CD4-positive, alpha-beta memory T cell (primary cell): ENCODE measurements at places on chromosomes 3 and 15. TPM values are rescaled to one million over a fixed set of nuclear protein-coding genes. Genes with fewer than 3 reads are reported as not detected.

DNA sequence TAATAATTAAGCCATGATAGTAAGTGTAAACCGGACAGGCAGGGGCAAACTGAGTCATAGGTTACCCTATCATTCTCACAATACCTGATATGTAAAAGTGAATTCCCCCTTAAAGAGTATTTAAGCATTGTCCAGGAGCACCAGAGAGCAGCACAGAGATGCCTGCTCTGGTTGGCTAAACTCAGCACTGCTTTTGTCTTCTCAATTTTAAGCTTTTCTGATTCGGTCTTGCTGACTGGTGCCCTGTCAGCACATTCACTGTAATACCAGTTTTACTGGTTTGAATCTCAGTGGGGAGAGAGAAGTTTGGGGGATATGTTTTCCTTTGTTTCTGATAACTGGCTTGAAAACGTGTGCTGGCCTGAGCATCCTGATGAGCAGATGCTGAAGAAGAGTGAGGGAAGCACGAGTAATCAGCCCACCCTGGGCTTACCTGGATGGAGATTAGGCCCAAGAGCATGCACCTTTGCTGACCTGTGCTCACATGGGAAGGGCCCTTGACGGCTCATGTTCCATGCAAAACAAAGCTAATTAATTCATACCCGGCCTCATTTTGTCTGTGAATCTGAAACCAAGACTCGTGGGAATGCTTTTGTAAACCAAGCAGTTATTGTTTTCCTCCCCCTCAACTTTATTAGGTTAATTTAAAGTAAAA is 208.5 kb upstream of the MRPL3 start:
- H3K36me3 ChIP-seq = no peaks in the 10 kb centered on the region
- no peak overlapping the region for H3K27ac ChIP-seq
- no peak for DNase-seq
- no peaks in the 10 kb centered on the region for H3K4me1 ChIP-seq
- no peak overlapping the region for H3K4me3 ChIP-seq

GRCh38 chr3:157317895-157318294 is 118.8 kb upstream of the PTX3 start:
- no peak for DNase-seq
- H3K4me1 ChIP-seq = no peaks in the 10 kb centered on the region
- H3K4me3 ChIP-seq = no peak overlapping the region
- no peaks in the 10 kb centered on the region for H3K27me3 ChIP-seq
- H3K27ac ChIP-seq = no peak overlapping the region

DNA sequence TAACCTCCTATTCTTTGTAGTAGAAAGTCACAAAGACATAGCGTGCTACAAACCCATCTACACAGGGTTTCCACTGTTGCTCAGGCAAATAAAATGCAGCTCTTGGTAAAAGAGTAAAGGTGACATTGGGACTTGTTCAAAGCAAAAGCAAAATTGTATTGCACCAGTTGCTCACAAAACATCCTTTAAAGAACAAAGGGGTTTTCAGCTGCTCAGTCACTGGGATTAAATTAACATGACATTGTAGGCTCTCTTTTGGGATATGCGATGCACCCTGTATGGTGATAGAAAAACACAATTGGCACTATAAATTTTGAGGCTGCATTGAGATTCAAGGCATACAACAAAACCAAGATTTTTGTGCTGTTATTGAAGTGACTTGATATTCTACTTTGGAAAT is 447.3 kb upstream of the CNTN3 start:
- H3K27me3 ChIP-seq = no peaks in the 10 kb centered on the region
- H3K36me3 ChIP-seq = no peaks in the 10 kb centered on the region
- no peaks in the 10 kb centered on the region for H3K4me1 ChIP-seq
- no peak overlapping the region for H3K4me3 ChIP-seq
- no peak overlapping the region for H3K27ac ChIP-seq
- DNase-seq = no peak

- H3K27me3 ChIP-seq = no peaks in the 10 kb centered on the region
- DNase-seq = no peak
- H3K4me1 ChIP-seq = peaks cover 48% of the 10 kb centered on the region
- no peaks in the 10 kb centered on the region for H3K36me3 ChIP-seq
Observed at GRCh38 chr3:155843569-155843968, 10.7 kb downstream of the SLC33A1 start.

- H3K36me3 ChIP-seq = no peaks in the 10 kb centered on the region
- H3K27ac ChIP-seq = no peak overlapping the region
- H3K4me3 ChIP-seq = no peak overlapping the region
- no peaks in the 10 kb centered on the region for H3K27me3 ChIP-seq
Observed at GRCh38 chr3:116314476-116314875, 130.8 kb downstream of the LSAMP start.

DNA sequence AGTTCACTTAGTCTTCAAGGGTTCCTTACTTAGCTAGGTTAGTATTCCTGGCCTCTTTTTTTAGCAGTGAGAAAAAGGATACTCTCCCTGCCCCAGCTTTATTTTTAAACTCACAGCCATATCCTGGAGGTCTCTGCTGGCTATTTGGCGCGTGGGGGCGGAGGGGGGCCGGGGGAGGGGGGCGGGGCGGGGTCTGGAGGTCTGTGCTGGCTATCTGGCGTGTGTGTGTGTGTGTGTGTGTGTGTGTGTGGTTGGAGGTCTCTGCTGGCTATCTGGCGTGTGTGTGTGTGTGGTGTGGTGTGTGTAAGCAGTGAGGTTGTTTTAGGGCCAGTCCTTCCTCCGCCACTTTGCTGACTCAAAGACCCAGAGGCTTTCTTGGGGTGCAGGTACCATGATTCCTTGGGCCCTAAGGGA is 579 bp upstream of the PLAAT1 start:
- no peak for DNase-seq
- no peak overlapping the region for H3K4me3 ChIP-seq
- no peaks in the 10 kb centered on the region for H3K36me3 ChIP-seq
- H3K27ac ChIP-seq = no peak overlapping the region

DNA sequence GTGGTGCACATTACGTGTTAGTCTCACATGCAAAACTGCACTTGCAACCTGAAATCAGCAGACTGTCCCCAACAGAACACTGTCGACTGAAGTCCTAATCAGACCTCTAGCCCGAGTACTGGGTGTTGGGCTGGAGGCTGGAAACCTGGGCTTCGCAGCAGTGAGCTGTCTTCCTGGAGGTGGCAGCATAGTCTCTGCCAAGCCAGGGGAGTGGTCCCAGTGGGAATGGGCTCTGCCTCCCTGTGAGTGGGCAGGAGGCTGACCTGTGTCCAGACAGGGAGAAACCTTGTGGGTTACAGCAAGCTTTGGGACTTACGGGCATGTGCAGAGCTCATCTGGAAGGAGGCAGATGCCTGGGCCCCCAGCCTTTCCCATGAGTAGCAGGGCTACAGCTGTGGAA is 38.2 kb upstream of the MYZAP start:
- no peak overlapping the region for H3K4me3 ChIP-seq
- H3K36me3 ChIP-seq = no peaks in the 10 kb centered on the region
- no peak overlapping the region for H3K27ac ChIP-seq
- no peak for DNase-seq
- no peaks in the 10 kb centered on the region for H3K27me3 ChIP-seq

DNA sequence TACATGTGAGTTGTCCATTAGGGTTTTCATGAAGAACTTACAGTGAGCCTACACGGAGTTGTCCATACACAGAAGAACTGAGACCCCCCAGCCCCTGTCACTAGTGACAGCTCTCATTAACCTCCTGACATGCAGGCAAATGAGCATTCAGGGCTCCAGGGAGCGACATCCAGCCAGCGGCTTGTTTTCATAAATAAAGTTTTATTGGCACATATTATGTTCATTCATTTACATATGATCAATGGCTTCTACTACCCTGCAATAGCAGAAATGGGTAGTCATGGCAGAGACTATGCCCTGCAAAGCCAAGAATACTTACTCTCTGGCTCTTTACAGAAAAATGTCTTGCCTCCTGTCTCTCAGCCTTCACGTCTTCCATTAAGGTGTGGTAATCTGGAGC is 553.5 kb downstream of the EDEM1 start:
- no peaks in the 10 kb centered on the region for H3K36me3 ChIP-seq
- no peak for DNase-seq
- no peaks in the 10 kb centered on the region for H3K4me1 ChIP-seq
- no peak overlapping the region for H3K4me3 ChIP-seq
- H3K27ac ChIP-seq = no peak overlapping the region

DNA sequence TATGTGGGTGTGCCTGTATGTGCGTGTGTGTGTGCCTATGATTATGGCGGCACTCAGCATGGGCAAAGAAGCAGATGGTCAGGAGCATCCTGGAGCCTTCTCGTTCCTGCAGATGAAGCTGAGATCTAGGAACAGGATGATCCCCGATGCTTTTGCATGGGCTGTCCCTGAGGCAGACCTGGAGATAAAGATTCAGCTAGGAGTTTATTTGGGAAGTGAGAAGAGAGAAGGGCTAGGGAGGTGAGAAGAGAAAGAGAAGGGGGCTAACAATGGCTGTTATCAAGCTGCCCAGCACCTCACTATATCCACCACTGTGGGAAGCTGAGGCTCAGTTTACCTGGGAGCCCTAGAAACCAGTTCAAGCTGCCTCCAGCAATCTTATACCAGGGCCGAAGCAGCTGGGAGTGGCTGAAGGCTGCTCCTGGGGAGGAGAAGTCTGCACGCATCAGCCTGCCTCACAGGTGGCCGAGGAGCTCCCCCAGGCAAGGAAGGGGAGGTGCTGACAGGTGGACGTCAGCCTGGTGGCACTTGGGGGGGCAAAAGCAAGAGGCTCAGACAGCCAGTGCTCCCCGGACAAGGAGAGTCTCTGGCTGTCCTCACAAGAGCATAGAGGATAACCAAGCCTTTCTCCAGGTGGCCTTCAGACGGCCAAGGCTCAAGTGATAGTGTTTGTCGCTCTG is 94.0 kb upstream of the IQSEC1 start:
- no peak overlapping the region for H3K27ac ChIP-seq
- no peaks in the 10 kb centered on the region for H3K27me3 ChIP-seq
- no peak for DNase-seq
- no peaks in the 10 kb centered on the region for H3K36me3 ChIP-seq
- no peaks in the 10 kb centered on the region for H3K4me1 ChIP-seq
- no peak overlapping the region for H3K4me3 ChIP-seq

DNA sequence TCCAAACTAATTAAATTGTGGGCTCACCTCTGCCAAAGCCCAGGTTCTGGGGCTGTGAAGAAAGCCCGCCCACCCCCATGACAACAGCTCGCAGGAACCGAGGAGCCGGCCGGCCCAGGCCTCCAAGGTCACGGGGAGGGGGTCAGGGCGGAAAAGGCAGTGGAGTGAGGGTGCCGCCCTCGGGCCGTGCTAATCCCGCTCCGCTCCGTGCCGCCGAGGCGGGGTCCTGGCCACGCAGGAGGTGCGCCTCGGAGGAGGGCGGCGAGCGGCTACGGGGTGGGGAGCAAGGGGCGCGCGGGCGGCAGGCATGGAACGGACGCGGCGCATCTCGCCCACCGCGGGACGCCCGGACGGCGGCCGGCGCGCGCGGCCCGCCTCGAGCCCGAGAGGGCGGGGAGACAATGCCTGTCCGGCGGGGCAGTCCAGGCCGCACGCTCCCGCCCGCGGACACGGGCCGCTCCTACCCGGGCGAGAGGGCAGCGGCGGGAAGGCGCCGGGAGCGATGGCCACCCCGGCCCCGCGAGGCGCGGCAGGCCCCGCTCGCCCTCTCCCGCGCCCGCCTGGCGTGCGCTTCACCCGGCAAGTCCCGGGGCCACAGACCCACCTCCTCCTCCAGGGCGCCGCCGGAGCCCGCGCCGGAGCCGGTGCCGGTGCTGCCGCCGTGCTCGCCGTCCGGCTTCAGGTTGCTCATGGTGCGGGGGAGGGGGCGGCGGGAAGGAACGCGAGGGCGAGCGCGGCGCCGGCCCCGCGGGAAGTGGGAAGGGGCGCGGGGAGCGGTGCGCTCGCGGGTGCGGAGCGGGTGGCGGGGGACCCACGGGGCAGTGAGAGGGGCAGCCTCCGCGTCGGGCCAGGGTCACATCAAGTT is 528 bp downstream of the RBPMS2 start:
- no peaks in the 10 kb centered on the region for H3K36me3 ChIP-seq
- no peak overlapping the region for H3K4me3 ChIP-seq
- no peak for DNase-seq
- no peak overlapping the region for H3K27ac ChIP-seq
- H3K27me3 ChIP-seq = peaks cover 6% of the 10 kb centered on the region
- H3K4me1 ChIP-seq = no peaks in the 10 kb centered on the region

GRCh38 chr3:68090571-68090970 is 436.2 kb upstream of the SUCLG2 start:
- H3K36me3 ChIP-seq = no peaks in the 10 kb centered on the region
- H3K27ac ChIP-seq = no peak overlapping the region
- H3K4me3 ChIP-seq = no peak overlapping the region
- DNase-seq = no peak
- H3K4me1 ChIP-seq = peaks cover 54% of the 10 kb centered on the region

GRCh38 chr3:48466386-48467109 is 20.0 kb downstream of the ATRIP start:
- no peaks in the 10 kb centered on the region for H3K27me3 ChIP-seq
- peak overlapping the region; percentile 94 for H3K4me3 ChIP-seq
- H3K4me1 ChIP-seq = peaks cover 63% of the 10 kb centered on the region
- DNase-seq = no peak
- H3K27ac ChIP-seq = peak overlapping the region; percentile 86

DNA sequence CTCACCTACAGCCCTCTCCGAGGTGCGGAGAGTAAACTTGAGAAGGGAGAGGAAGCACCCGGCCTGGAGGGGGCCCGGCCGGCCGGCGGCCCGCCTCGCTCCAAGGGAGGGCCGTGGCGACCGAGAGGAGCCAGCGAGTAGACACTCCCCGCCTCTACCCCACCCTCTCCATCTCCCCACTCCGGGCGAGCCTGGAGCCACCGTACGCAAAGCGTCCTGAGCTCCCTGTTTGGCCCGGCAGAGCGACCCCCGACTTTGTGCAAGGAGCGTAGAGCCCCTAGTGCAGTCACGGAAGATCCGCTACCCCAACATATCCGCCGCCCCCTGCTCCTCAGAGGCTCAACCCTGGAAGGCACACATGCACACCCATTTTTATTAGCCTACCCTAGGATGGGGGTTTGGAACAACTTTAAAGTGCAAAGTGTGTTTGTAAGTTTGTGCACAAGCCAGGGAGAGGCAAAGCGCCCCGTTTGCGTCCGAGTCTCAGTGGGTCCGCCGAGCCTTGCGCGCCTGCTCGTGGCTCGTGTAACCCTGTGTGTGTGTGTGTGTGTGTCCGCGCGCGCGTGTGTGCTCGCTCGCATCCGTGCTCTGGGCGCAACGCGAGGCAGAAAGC is 508 bp upstream of the SMAD6 start:
- peaks cover 19% of the 10 kb centered on the region for H3K4me1 ChIP-seq
- H3K4me3 ChIP-seq = peak overlapping the region; percentile 52
- H3K27ac ChIP-seq = no peak overlapping the region
- DNase-seq = peak; percentile 33

LNP1 gene
- total RNA-seq = 1.8 TPM

SAMMSON gene
- total RNA-seq = not detected

TGM4 gene
- total RNA-seq = not detected

GOLGA6L10 gene
- 2.4 TPM for total RNA-seq

P2RY12 gene
- not detected for total RNA-seq

TMCO5A gene
- total RNA-seq = not detected

SLC7A14 gene
- total RNA-seq = not detected

GASK1A gene
- total RNA-seq = not detected

ILDR1 gene
- not detected for total RNA-seq

PARP15 gene
- total RNA-seq = 74.5 TPM

ZNF660 gene
- total RNA-seq = 0.06 TPM
